ENCODE measurements at places on chromosomes 2 and 18. TPM values are rescaled to one million over a fixed set of nuclear protein-coding genes. Genes with fewer than 3 reads are reported as not detected.

DNA sequence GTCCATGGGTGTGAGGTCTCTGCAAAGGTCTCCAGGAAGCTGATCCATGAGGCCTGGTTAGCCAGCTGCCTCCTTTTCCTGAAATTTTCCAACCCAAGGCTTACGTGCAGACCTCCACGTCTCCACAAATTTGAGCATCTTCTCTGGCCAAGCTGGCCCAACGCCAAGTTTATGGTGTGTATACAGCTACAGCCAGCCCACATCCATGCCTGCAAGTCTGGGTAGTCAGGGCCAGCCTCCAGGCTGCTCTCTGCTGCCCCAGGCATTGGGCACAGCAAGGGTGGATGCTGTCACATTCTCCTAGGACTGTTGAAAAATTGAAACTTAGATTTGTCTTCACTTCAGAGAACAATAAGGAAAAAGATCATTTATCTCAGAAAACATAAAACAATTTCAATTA is 525.5 kb upstream of the CHAC2 start:
- no peaks in the 10 kb centered on the region for H3K36me3 ChIP-seq
- H3K27me3 ChIP-seq: no peaks in the 10 kb centered on the region
- DNase-seq: no peak

- H3K36me3 ChIP-seq: peaks cover 6% of the 10 kb centered on the region
- peak overlapping the region; percentile 75 for H3K4me3 ChIP-seq
- H3K27me3 ChIP-seq: no peaks in the 10 kb centered on the region
- peak overlapping the region; percentile 91 for H3K27ac ChIP-seq
Measured at GRCh38 chr2:46352621-46353020, 55.4 kb downstream of the EPAS1 start.

GRCh38 chr2:223952280-223952968 is 4.8 kb upstream of the MRPL44 start:
- no peaks in the 10 kb centered on the region for H3K27me3 ChIP-seq
- H3K36me3 ChIP-seq: peaks cover 2% of the 10 kb centered on the region
- no peak for DNase-seq
- peaks cover 58% of the 10 kb centered on the region for H3K4me1 ChIP-seq

- no peak overlapping the region for H3K4me3 ChIP-seq
- peaks cover 3% of the 10 kb centered on the region for H3K27me3 ChIP-seq
- no peaks in the 10 kb centered on the region for H3K36me3 ChIP-seq
- no peak overlapping the region for H3K27ac ChIP-seq
- DNase-seq: no peak
Measured at GRCh38 chr2:216934151-216934550, 74.3 kb upstream of the TNP1 start.

- H3K36me3 ChIP-seq: no peaks in the 10 kb centered on the region
- peaks cover 3% of the 10 kb centered on the region for H3K4me1 ChIP-seq
- H3K4me3 ChIP-seq: no peak overlapping the region
Measured at GRCh38 chr2:70730730-70731129, 37.3 kb downstream of the ADD2 start.

The GPR45 gene
- not detected for total RNA-seq

The FBLN7 gene
- 38.9 TPM for total RNA-seq

All from activated CD4-positive, alpha-beta memory T cell treated with anti-CD3 and anti-CD28 coated beads for 36 hours (primary cell).